ENCODE measurements at places on chromosomes 1 and 21.

GRCh38 chr1:221739018-221739676 is 2.7 kb downstream of the DUSP10 start:
- DNase-seq: no peak

DNA sequence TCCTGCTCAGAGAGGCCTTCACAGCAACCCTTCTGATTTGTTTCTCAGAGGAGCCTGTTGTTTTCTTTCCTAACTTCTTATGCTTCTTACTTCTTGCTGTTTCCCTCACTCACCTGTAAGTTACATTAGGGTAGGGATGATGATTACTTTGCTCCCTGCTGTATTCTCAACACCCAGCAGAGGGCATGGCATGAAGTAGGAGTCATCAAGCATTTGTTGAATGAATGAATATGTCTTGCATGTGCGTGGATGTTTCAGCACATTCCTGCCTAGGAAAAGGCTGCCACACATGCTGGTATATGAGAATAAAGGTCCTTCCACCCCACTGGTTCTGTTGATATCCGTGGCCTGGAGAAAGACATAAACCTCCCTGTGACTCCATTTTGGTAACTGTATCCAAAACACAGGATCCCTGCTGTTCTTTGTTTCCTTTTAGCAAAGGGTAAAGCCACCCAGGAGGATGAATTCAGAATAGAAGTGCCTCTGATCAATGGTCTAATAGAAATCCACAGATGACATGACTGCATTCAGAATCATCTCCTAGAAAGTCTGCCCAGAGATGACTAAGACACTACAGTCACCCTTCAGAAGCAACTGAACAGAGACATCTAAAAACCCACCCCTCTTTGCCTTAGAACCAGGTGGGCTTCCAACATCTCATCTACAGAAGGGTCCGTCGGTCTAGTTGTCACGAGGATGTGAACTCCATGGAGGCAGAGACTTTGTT is 168.8 kb downstream of the ZSCAN20 start:
- no peak for DNase-seq

DNA sequence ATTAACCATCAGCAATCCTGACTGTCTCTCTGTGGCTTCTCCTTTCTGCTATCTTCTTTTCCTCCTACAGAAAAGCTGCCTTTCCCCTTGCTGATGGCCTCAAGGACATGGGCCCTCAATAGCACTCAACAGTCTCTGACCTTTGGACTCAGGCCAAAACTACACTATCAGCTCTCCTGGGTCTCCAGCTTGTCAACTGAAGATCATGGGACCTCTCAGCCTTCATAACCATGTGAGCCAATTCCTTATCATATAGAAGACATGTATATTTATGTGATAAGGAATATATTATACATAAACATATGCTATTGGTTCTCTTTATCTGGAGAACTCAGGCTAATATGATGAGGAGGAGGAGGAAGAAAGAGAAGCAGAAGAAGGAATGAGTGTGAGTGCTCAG is 91.8 kb upstream of the GJB5 start:
- no peak for DNase-seq

DNA sequence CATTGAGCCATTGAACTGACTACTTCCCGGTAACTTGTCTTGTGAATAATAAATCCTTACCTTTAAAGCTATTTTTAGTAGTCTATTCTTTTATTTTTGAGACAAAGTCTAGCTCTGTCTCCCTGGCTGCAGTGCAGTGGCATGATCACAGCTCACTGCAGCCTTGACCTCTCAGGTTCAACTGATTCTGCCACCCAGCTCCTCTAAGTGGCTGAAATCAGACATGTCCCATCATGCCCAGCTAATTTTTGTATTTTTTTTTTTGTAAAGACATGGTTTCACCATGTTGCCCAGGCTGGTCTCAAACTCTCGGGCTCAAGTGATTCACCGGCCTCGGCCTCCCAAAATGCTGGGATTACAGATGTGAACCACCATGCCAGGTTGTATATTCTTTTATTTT is 59.3 kb upstream of the PTGS2 start:
- DNase-seq: no peak

GRCh38 chr21:42377211-42377950 is 11.0 kb upstream of the TFF1 start:
- DNase-seq: no peak

GRCh38 chr1:10121688-10122087 is 88.7 kb upstream of the KIF1B start:
- no peak for DNase-seq

DNA sequence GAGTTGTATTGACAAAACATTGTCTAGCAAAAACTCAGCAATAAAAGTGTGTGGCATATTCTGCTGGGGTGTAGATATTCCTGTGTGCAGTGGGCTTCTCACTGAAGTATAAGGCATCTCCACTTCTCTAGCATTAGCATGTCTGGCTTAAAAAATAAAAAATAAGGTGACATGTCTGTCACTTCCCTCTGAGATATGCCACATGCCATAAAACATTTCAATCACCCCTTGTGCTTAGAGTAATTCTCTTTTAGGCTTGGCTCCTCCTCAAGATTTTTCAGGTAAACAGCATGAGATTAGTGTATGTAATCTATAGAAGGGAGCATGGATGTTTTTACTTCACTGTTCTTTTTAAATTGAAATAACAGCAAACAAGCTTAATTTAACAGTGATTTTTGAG is 194.4 kb upstream of the SNX7 start:
- DNase-seq: no peak

GRCh38 chr1:188089461-188089860 is 1260.7 kb downstream of the PLA2G4A start:
- no peak for DNase-seq

DNA sequence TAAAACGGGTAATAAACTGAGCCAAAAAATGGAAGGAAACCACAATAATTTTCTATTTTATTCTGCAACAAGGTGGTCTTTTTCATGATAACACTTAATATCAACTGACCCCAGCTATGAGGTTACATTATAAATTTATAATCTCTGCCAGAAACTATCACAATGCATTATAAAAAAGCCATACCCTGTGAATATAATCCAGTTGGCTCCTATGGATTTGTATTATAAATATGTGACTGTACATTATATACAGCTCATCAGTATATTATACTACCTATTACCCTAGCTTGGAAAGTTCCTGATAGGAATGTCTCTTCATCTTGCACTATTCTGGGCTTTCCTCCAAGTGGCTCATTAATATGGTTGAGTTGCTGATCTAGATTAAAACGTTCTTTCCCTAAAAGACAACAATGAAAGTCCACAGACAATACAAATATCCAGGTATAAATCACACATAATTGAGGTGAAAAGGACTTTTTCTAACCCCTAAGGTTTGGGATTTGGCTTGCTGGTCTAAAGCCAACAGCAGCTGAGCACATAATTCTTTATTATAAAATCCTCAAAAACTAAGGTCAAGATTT is 487.7 kb downstream of the TTLL7 start:
- DNase-seq: no peak

GRCh38 chr1:192797891-192798290 is 10.9 kb upstream of the RGS2 start:
- no peak for DNase-seq

DNA sequence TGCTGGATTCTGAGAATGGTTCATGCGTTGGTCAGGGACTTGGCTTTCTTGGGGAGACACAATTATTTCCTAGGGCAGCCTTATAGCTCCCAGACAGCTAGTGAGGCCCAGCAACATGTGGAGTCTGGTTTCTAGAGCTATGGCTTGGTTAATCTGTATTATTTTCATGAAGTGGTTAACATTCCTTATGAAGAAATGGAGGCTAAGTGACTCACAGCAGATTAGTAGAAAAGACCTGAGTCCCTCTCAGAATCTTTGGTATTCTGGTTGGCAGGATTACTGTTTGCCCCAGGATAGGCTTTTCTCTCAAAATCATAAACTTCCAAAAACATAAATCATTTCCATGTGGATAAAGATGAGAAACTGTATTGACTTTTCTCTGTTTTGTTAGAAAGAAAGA is 42.3 kb downstream of the DUSP10 start:
- no peak for DNase-seq

DNA sequence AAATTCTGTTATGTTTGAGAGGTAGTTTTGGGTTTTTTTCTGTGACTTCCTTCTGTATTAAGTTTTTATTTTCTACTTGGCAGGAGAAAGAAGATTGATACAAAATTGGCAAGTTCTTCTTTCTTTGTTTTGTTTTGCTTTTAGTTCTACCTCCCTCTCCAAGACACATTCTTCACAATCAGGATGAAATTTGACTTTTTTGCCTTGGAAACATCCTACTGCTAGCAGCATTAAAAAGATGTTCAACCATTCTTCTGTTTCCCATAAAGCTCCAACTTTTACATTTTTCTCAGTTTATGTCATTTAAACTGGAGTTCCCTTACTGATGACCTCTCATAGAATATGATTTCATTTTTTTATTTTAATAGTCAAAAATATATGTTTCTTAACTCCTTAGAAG is 234.8 kb downstream of the NCAM2 start:
- no peak for DNase-seq

DNA sequence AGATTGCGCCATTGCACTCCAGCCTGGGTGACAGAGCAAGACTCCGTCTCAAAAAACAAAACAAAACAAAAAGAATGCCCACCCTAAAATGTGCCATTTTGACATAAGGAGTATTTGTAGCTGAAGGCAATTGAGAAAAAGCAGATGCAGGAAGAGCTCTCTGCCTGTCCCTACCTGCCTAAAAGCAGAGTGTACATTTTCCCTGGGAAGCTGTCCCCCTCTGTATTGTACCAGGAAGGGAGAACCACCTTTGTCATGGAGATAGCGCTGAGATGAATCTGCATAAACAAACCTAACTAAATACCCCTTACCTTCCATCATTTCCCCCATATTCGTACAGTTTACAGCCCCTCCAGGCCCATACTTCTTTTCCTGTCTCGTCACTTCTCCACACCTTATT is 94.4 kb upstream of the SLC45A1 start:
- DNase-seq: no peak

DNA sequence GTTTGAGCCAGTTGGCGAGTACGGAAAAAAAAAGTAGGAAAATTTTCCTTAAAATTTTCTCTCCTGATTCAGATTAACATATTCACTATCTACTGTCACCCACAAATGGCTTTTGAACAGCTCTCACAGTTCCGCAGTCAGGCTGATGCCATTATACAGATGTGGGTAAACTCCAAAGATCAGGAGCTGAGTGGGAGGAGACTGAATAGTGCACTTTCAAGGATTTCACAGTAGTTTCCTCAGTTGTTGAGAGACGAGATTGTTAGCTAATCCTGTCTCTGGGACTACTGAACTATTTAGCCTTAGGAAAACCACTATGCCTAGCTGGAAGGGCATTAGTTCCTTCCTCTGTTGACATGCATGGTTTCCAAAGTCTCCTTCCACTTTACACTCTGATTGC is 3.2 kb upstream of the DISP1 start:
- DNase-seq: no peak

- no peak for DNase-seq
These were observed 118.6 kb upstream of the COP1 start for GRCh38 chr1:176325664-176326063.

DNA sequence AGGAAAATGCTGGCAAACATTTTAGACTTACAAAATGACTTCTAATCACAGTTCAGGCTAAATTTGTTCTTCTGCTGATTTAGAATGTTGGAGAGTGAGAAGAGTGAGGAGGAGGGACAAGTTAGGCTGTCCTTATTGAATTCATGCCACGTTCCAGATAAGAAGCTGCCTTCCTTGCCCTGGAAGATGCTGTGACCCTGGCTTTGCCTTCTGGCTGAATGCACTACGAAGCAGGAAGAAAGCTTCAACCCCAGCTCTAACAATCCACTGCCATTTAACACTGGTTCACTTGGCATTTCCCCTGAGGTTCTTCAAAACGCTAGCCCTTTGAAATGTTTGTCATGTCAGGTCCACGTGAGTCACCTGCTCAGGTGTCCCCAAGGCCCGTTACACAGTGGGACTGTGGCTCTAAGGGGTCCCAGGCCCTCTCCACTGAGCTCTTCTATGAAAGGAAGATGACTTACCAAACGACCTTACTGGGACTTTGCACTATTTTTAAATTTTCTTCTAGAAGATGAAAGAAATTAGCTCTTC is 30.0 kb upstream of the LRRC8C start:
- DNase-seq: no peak

DNA sequence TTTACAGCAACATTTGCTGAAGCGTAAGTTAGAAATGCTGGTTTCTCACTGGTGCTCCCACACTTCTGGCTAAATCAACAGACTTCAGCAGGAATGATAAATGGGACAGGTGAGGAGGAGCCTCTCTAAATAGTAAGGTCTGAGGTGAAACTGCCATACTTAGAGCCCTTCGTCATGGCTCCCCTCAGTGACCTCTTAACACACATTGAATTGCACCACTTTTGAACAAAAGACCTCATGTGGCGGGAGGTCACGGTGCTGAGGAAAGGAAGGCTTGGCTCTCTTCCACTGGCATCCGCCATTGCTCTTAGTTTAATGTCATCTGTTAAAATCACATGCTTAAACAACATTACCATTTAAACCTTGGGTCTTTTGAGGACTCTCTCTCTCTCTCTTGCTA is 3.4 kb downstream of the MAP3K7CL start:
- DNase-seq: no peak

DNA sequence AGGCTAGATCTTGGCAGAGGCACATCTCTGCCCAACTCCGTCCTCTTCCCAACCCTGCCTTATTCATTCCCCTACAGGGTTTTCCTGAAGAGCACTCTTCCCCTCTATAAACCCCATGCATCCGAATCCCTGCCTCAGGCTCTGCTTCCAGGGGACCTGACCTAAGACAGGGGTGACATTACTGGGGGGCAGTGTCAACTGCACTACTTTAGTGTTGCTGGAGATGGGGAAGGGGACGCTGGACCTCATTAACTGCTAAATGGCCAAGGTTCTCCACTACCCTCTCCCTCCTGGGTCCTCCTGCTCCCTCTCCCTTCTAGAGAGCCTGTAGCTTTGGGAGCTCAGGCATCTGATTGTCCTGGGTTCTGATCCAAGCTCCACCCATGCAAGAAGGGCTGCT is 126.2 kb downstream of the GRIK3 start:
- DNase-seq: no peak

GRCh38 chr1:7690496-7691182 is 80.5 kb upstream of the VAMP3 start:
- DNase-seq: no peak

GRCh38 chr1:42315500-42315899 is 19.5 kb downstream of the FOXJ3 start:
- no peak for DNase-seq

- no peak for DNase-seq
These were observed 47.5 kb upstream of the NTPCR start for GRCh38 chr1:232902774-232903350.

DNA sequence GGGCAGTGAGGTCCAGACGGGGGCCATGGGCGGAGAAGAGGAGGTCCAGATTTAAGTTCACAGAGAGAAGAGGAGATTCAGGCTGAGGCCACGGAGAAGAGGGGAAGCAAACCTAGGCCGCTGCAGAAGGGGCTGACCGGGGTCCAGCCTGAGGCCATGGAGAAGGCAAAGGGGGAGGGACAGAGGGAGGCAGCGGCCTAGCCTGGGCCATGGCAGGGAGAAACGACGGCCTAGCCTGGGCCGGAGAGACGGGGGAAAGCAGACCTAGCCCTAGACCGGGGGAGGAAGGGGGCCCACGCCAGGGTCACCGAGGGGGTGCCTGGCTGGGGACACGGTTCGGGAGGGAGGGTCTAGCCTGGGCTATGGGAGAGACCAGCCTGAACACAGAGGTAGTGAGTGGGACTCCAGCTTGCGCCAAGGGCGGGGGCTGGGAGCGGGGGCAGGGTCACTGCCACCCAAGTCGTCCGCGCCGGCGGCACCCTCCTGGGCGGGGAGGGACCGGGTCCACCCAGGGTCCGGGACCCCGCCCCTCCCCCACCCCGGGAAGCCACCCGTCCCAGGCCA is 459 bp downstream of the CAPZB start:
- no peak for DNase-seq

Measured in stimulated activated CD8-positive, alpha-beta memory T cell treated with anti-CD3 and anti-CD28 coated beads, Interleukin-7, amount 100 ng/mL, for 24 hours (primary cell).